ENCODE measurements at places on chromosomes 2 and 18. TPM values are rescaled to one million over a fixed set of nuclear protein-coding genes. Genes with fewer than 3 reads are reported as not detected.

The WDR7 gene
- total RNA-seq = 7.0 TPM

The CREG2 gene
- 0.59 TPM for total RNA-seq

The D2HGDH gene
- total RNA-seq = 15.4 TPM

The CMPK2 gene
- 3.7 TPM for total RNA-seq

- peak; percentile 70 for DNase-seq
These were observed 40.9 kb downstream of the ADD2 start for GRCh38 chr2:70726947-70727725.

The SERPINB4 gene
- not detected for total RNA-seq

- no peak for DNase-seq
These were observed 190.1 kb downstream of the LNPK start for GRCh38 chr2:175811971-175812370.

GRCh38 chr2:172674034-172674967 lies 61.3 kb upstream of the RAPGEF4 start:
- DNase-seq = peak; percentile 44

DNA sequence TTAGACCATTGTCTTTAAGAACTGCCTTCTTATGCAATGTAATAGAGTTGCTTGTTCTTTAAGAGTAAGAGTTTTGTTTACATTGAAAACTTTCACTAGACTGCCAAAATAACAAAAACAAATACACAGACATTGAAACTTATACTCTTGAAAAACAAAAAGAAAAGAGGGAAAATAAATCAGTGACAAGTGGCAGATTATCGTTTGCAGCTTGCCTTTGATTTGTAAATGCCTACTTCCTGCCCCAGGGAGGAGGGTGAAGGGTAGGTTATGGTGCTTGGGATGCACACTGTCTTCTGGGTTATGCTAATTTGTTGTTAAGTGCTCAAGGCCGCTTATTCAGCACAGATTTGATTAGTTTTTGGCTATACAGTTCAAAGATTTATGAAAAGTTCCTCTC lies 198.7 kb downstream of the TGIF1 start:
- DNase-seq = no peak

GRCh38 chr2:164816046-164816445 lies 25.6 kb downstream of the COBLL1 start:
- DNase-seq = no peak

DNA sequence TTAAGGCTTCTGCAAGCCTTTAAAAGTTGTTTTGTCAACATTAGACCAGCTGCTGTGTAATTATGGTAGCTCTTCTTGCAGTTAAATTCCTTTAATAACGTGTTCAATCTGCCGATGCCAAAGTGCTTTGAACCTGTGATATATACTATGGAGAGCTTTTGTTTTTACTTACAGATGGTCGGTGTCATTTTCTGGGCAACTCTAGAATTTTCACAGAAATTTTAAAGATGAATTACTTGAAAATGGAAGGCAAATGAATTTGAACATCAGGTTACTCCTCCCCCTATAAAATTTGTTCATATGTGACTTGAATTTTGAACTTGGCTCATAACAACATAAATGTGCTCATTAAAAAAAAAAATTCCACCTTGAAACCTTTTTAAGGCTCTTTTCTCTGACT lies 23.0 kb downstream of the LYPD6 start:
- DNase-seq = no peak

DNA sequence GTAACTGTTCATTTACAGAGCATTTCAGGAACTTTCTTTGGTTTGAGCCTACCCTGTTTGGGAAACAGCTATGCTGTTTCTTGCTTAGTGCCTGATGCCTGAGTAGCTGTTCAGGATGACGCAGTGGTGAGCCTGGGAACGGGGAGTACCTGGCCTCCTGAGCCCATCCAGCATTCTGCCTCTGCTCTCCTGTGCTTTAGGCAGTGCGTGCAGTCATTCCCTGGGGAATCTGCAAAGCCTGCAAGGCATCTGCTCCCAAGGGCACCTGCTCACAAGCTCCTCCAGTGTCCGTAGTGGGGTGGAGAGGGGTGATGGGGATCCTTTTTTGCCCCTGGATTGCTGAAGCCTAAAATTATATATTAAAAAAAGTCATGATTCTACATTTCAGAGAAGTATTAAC lies 68.8 kb downstream of the RAPGEF4 start:
- no peak for DNase-seq

DNA sequence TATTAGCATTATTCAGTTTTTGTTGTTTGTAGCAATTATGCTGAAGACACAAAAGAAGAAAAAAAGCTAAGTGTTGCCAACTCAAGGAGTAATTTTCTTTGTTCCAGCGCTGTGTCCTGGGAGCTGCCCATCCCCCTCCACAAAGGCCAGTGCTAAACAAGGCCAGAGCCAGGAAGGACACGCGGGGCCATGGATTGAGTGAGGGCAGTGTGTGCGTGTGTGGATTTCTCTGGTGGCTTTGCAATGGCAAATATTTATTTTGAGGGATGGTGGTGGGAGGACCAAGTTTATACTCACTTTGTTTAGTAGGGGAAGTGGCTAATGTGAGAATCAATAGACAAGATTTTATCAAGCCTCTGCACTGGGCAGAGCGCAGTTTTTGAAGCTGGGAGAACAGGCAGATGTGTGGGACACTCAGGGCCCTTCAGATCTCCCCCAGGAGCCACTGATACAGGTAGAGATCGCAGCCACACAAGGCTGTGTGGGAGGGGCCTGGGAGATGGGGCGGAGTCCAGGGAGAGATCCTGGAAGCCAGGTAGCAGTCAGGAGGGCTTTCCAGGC lies 11.4 kb downstream of the AGAP1 start:
- DNase-seq = no peak

The ZNF385B gene
- total RNA-seq = not detected

GRCh38 chr18:54440292-54440691 lies 82.6 kb downstream of the C18orf54 start:
- DNase-seq = no peak

DNA sequence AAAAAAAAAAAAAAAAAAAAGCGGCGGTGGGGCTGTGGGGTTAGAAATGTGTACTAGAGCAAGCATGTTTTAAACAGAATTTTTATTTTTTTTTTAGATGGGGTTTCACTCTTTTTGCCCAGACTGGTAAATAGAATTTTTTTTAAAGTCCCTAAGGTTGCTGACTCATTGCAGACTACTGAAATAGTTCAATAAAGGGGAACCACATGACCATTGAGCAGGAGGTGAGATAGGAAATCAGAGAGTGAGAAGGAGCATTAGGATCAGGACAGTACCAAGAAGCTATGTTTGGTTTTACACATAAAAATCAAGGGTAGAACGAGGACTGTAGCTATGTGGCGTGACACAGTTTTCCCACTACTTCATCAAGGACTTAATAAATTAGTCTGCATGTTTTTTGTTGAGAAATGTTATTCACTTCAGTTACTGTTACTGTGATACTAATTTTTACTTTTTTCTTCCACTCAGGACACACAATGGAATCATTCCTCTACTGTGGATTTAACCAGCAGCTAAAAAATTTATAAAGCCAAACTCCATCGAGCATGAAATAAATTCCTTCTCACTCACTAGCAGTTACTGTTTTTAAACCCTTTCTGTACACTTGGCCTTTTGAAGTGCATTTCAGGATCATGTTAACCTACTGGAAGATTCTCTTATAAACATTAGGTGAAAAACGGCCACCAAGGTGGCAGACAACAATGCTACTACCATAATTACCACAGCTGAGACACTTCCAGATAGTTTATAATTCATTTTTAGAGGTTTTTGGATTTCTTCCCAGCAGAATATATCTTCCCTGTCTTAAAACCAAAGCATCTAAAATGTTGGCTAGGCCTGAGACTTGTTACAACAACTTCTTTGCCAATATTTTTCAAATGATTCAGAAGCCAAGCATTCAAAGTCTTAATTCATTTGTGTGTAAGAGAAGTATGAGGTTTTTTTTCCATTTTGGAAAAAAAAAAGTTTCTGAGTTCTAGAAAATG lies 33.2 kb downstream of the LAMA1 start:
- peak; percentile 5 for DNase-seq

The TLX2 gene
- total RNA-seq = 4.2 TPM

DNA sequence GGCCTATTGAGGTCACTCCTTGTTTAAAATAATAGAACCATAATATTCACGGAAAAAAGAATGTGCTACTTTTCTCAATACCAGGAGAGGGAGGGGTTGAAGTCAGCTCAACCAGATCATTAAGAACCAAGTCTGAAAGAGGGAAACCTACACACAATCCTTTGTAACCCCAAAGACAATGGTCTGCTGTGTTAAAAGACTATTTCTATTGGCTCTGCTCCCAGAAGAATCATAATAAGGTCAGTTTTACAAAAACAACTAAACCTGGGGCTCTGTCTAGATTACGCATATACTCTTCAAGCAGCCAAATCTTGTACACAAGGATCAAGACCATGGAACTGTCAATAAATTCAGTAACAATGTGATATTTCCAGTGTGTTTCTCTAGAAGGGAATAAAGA lies 177.2 kb upstream of the CRIM1 start:
- peak; percentile 5 for DNase-seq

The KIAA2012 gene
- total RNA-seq = not detected

DNA sequence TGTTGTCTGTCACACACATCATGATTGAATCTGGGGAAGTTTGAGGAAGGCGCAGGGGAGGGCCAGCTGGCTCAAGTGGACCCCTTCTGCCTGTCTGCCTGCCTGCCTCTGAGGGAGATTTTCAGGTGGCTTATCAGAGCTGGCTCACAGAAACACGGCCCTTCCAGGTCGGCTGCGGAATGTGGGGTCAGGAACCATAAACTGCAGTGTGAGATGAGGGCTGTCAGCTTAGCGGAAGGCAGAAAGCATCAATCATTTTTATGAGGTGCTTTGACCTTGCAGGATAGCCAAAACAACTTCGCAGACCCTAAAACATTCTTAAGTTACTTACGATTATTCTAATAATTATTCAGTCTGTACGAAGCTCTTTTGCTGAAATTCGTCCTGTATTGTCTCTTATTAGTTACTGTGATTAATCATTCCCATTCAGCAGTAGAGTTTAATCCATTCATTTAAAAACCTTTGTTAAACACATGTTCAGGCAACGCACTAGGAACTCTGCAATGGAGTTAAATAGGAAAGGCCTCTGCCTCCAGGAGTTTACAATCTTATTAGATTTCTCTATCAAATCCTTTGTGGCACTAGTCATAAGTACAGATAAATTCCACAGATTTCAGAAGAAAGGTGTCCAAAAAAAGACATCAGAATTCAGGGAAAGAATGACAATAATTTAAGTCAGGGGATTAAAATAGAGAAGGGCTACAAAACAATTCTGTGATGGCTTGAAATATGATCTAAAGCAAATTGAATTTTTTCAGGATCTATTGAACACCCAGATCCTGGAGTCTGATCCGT lies 371.6 kb downstream of the HRH4 start:
- no peak for DNase-seq

DNA sequence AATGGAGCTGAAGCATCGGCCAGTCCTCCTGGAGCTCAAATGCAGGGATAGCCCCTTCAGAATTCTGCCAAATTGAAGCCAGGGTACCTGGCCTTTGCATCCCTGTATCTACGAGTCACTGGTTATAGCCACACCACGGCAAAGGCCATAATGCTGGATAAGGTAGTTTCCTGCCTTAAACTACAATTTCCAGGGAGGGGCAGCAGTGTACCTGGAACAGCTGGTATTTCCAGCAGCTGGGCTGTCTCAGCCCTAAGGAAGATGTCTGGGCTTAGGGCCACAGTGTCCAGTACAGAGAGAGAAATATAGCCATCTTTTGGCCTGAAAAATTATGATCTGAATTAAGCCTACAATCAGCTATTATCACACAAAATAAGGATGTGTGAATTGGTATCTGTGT lies 180.3 kb downstream of the GCA start:
- no peak for DNase-seq

The UGT1A8 gene
- total RNA-seq = not detected

The CTAGE1 gene
- 1.3 TPM for total RNA-seq

- DNase-seq = no peak
These were observed 150.2 kb downstream of the LRRTM1 start for GRCh38 chr2:80154231-80154915.

DNA sequence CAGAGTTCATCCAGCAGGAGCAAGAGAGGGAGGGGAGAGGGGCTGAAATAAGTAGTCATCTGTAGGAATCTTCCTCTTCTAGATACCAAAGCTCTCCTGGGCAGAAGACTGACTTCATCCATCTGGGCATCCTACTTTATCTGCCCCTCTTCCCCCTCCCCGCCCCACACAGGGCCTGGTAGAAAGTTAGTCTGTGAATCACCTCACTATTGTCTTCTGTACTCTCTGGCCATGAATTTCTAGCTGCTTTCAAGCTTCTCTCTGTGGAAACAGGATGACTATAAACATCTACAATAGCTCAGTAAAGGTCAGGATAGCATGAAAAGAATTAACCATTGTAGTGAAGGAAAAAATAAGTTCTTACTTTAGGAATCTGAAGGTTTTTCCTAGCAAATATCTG lies 47.7 kb upstream of the RNU4ATAC start:
- DNase-seq = no peak

The FEV gene
- not detected for total RNA-seq

The FBXO15 gene
- 0.96 TPM for total RNA-seq

DNA sequence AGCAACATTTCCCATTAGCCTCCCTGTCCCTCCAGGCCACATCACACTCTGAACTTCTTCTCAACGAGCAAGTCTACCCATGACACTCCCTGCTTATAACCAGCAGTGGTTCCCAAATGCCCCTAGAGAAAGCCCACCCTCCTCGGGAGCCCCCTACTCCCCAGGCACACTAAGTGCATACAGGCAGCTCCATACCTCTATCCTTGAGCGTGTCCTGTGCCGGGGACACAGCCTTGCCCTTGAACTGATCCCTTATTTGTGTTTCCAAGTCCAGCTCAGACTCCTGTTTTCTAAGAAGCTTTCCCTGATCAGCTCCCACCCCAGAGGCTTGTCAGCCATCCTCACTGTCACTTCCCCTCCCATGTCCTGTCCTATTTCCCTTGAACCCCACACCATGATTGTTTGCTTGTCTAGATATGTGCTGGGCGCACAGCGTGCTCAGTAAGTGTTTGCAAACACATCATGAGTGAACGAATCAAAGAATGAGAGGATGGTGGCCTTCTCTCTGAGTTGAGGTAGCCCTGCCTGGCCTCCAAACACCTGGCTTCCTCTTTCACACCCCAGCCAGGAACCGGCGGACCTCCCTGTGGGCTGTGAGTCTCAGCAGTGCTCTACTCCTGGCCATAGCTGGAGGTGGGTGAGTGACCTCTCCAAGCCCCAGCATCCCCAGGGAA lies 2.1 kb downstream of the TEX51 start:
- no peak for DNase-seq

The DNAH6 gene
- 0.10 TPM for total RNA-seq

DNA sequence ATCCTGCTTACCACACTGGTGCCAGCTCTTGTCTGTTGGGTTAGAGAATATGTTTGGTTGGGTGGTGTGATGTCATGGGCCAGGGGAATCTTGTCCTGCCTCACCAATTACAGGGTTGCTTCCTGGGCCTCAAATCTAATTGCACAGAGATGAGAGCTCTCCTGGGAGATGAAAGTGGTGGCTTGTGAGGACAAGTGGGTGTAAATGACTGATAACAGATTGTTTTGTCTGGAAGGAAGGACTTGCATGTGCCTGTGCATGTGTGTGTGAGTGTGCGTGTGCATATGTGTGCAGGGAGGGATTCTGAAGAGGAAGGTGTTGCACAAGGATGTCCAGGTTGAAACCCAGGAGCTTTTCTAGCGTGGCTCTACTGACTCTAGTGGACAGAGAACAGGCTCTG lies 271.9 kb downstream of the LOXHD1 start:
- DNase-seq = no peak

Measured in RPMI7951 (cell line).